Urothelium cell line (cell line): ENCODE measurements at places on chromosomes 6 and 20.

DNA sequence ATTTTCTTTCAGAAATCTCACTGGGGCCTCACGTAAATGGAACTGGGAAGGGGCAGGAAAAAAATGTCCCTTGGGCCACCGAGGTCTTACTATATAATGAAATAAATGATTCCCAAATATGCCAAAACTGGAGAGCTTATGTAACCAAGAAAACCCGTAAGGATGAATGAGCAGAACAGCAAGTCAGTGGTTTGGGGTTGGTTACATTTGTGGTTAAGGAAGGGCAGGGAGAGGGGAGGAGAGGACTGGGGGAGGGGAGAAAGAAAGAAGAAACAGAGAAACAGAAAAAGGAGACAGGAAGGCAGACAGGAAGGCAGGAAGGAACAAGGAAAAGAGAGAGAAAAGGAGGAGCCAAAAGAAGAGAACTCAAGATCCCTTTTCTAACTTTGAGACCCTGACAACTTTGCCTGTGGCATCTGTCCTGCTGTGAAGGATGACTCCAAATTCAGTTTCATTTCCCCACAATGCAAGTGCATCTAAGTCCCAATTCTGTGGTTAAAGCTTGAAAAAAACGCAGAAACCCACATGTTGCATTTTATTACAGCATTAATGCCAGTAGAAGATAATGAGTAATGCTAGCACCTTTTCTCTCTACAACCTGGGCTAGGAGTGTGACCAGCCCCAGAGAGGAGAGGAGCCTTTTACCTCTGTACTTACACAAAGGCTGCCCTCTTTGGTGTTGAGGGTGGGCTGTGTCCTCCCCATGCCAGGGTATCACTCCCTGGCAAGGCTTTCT, 10.8 kb upstream of the ARMC2 start:
- no peak for DNase-seq

DNA sequence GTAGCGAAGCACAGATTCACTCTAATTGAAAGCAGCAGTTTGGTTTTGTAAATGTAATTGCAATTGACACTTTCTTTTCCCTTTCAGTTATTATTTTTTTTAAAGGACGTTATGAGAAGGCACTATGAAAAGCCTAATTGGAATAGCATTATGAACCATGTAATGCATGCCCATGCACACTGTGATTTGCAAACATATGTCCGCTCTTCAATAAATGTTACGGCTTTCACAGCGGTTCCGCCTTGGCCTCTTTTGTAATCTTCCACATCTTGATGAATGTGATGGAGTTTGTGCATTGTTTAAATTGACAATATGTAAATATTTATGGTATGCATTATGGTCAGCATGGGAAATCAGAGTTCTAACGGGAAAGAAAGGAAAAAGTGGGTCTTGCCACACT, 61.3 kb downstream of the SAMD5 start:
- no peak for DNase-seq

- no peak for DNase-seq
Measured at GRCh38 chr6:168196385-168196860, 117.4 kb upstream of the FRMD1 start.

DNA sequence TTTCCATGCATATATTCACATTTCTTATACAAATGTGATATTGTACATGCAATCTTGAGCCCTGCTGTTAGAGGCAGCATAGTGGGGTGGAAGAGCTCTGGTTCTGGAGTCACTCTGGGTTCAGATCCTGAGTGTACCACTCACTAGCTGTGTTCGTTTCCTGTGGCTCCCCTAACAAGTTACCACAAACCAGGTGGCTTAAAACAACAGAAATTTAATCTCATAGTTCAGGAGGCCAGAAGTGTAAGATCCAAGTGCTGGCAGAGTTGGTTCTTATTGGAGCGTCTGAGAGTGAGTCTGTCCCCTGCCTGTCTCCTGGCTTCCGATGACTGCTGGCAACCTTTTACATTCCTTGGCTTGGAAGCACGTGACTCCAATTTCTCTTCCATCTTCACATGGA, 115.6 kb downstream of the MAP3K7 start:
- DNase-seq = no peak

GRCh38 chr6:28081486-28081751, 1.1 kb downstream of the ZNF165 start:
- DNase-seq = peak; percentile 6

GRCh38 chr6:56647172-56647762, 4.6 kb upstream of the DST start:
- no peak for DNase-seq

DNA sequence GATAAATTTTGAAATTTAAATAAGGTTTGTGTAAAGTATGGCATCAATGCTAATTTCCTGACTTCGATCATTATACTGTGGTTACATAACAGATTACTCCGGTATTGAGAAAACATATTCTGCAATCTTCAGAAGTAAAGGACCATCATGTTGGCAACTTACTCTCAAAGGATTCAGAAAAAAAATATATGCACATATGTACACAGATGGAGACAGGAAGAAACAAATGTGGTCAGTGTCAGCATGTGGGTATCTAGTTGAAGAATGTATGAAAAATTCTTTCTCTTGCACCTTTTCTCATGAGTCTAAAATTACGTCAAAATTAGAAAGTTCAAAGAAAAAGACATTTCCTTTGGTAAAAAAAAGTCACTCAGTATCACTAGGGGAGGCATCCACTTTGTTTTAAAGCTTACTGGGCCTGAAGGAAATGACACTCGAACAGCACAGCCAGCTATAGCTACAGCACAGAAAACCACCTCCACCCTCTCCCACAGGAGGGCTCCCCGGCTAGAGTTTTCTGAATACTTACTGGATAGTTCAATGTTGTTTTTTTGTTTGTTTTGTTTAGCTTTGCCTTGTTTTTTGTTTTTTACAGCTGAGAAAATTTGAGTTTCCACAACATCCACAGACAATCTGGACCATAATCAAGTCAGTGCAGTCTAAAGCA, 317.2 kb upstream of the AGPAT4 start:
- DNase-seq = no peak

GRCh38 chr6:41531591-41532582, 14.3 kb upstream of the FOXP4 start:
- peak; percentile 29 for DNase-seq
